ENCODE measurements at places on chromosomes 5 and 9. TPM values are rescaled to one million over a fixed set of nuclear protein-coding genes. Genes with fewer than 3 reads are reported as not detected.

Gene APBA1
- 1.9 TPM for total RNA-seq

Gene PGGT1B
- total RNA-seq = 24.7 TPM

Gene IRX1
- 1.2 TPM for total RNA-seq

Gene MORN5
- total RNA-seq = not detected

Gene SLC36A2
- not detected for total RNA-seq

Gene LMX1B
- 0.62 TPM for total RNA-seq

Gene TOMM5
- 52.9 TPM for total RNA-seq

Gene FAXDC2
- 10.1 TPM for total RNA-seq

Gene ASPN
- 30.3 TPM for total RNA-seq

Gene TUSC1
- 8.9 TPM for total RNA-seq

Gene SNX30
- total RNA-seq = 4.5 TPM

Gene FCN2
- not detected for total RNA-seq

Gene BTNL3
- total RNA-seq = not detected

Gene LIX1
- total RNA-seq = not detected

Gene DPYSL3
- total RNA-seq = 51.1 TPM

Gene SLC45A2
- 0.16 TPM for total RNA-seq

Gene ZNF608
- 18.8 TPM for total RNA-seq

Gene CCDC171
- total RNA-seq = 2.5 TPM

Gene AGXT2
- not detected for total RNA-seq

Gene PCDHB9
- total RNA-seq = 1.3 TPM

Gene PCDHGA8
- total RNA-seq = 14.0 TPM

Gene HTR4
- total RNA-seq = 0.70 TPM

Gene PCDHA10
- total RNA-seq = 0.30 TPM

Gene MARVELD2
- 0.62 TPM for total RNA-seq

Gene GKAP1
- 17.2 TPM for total RNA-seq

Gene NTNG2
- 7.7 TPM for total RNA-seq

Measured in cardiac septum (tissue), 1 donor.